ENCODE measurements at places on chromosomes 4 and X.

DNA sequence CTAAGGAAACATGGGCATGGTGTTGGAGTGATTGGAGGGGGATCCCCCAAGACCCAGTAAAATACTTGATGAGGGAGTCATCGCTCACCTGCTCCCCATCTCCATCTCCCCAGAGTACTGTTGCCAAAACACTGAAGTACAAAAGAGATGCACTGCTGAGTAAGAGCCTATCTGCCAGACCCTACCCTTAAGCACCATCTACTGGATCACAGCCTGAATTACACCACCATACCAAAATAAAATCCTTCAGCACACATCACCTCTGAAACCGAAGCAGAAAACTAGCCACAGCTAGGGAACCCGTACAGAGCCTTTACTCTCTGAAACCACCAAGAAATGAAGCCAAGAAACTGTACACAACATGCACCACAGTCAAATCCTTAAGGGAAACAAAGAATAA lies 466.3 kb upstream of the ACTRT1 start:
- no peaks in the 10 kb centered on the region for H3K27me3 ChIP-seq
- H3K4me3 ChIP-seq, result no peak overlapping the region
- no peak for DNase-seq
- no peaks in the 10 kb centered on the region for H3K4me1 ChIP-seq
- no peak overlapping the region for H3K27ac ChIP-seq

DNA sequence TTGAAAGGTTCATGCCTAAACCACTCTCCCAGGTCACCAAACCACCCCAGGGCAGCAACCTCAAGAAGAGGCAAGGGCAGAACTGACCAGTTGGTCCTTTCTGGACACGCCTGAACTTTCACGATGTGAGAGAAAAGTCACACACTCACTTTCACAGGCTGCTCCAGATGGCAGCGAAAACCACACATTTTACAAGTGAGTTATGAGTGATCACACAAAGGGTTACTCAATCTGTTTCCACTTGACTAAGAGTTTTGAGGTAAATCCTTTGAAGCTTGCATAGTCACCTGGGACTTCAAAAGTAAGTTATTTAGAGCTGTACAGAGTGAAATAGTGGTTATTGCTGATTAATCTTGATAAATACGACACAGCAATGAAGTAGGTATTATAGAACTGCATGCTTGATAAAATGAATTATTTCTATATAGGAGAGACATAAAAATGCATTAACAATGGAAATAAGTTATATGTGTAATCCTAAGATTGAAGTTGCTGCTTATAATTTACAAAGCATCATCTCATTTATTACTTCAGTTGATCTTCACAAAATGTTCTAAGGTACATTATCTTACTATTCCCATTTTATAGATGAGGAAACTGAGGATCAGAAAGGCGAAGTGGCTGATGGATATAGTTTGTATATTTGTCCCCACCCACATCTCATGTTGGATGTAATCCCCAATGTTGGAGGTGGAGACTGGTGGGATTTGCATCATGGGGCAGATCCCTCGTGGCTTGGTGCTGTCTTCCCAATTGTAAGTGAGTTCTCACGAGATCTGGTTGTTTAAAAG lies 103.0 kb upstream of the KLF3 start:
- H3K27me3 ChIP-seq, result no peaks in the 10 kb centered on the region
- no peaks in the 10 kb centered on the region for H3K4me1 ChIP-seq
- no peak for DNase-seq
- H3K4me3 ChIP-seq, result no peak overlapping the region
- H3K36me3 ChIP-seq, result 0 out of 2 replicates have a peak, but pooled peaks cover 1% of the 10 kb centered on the region

DNA sequence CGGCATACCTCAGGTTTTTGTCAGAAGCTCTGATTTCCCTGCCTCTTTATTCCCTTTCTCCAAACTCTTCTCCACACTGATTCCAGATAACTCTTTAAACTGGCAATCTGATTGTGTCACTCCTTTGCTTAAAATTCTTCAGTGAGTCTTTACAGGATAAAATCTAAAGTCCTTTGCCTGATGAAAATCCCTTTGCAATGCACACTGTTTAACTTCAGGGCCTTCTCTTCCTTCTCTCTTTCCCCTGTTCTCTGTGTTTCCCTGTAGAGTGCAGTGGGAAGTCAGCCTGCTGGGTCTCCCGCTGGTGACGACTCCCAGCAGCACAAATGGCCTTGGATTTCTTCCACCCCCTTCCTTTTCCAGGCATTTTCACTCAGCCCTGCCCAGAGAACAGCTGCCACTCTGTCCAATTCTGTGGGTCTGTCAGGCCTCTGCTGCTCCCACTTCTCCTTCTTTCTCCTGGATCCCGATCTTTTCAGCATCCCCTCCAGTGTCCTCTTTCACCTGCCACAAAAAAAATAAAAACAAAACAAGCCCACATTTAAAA lies 189.9 kb upstream of the NWD2 start:
- DNase-seq, result peak; percentile 45
- no peaks in the 10 kb centered on the region for H3K36me3 ChIP-seq
- H3K4me1 ChIP-seq, result no peaks in the 10 kb centered on the region
- H3K27ac ChIP-seq, result no peak overlapping the region

GRCh38 chr4:154838155-154838554 lies 57.1 kb downstream of the RBM46 start:
- H3K27ac ChIP-seq, result no peak overlapping the region
- no peaks in the 10 kb centered on the region for H3K4me1 ChIP-seq
- no peak overlapping the region for H3K4me3 ChIP-seq
- DNase-seq, result no peak
- peaks cover 7% of the 10 kb centered on the region for H3K36me3 ChIP-seq
- no peaks in the 10 kb centered on the region for H3K27me3 ChIP-seq

DNA sequence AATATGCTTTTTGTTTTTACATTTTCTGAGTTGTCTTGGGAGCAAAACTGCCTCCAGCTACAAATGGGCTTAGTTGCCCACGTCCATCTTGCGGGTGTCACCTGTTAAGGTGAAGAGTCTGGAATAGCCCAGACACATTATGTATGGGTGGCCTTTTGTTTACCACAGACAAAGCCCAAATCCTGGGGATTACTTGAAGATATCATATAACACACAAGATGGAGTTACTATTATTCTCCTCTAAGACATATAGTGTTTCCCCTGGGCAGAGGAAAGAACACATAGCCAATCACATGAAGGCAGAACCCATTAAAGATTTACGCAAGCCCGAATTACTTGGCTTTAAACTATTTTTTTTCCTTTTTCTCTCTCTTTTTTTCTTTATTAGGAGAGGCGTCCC lies 625.6 kb upstream of the FAM241A start:
- H3K36me3 ChIP-seq, result no peaks in the 10 kb centered on the region
- no peaks in the 10 kb centered on the region for H3K27me3 ChIP-seq
- DNase-seq, result no peak
- H3K27ac ChIP-seq, result no peak overlapping the region
- no peak overlapping the region for H3K4me3 ChIP-seq
- no peaks in the 10 kb centered on the region for H3K4me1 ChIP-seq

DNA sequence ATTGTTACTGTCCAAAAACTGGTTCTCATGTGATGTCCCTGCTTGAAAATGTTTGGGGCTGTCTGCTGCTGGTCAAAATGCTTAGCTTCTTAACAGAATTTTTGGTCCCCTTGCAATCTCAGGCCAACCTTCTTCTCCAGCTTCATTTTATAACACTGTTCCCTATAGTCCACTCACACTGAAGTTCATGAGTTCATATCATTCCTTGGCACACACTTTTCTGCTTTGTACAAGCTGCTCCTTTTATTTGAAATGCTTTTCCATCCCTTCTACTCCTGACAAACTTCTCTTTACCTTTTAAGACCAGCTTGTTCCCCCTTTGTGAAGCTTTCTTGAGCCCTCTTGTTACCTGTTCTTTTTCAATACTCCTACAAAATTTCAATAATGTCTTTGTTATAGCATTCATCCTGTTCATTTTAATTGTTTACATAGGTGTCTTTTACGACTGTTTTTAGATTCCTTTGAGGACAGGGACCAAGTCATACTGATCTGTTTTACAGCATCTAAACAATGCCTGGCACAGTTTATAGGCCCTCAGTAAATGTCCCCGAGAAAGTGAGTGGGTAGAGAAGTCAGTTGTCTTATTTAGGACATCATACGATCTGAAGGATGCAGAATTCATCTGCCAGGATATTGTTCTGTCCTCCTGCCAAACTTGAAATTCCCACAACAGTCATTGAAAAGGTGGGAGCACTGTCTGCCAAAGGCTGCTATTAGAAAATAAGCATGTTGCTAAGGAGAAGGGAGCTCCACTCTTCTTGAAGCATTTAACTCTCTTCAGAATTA lies 134.4 kb upstream of the BMPR1B start:
- no peak for DNase-seq
- no peaks in the 10 kb centered on the region for H3K36me3 ChIP-seq
- H3K27ac ChIP-seq, result no peak overlapping the region

- peaks cover 40% of the 10 kb centered on the region for H3K36me3 ChIP-seq
- H3K27ac ChIP-seq, result no peak overlapping the region
- no peaks in the 10 kb centered on the region for H3K4me1 ChIP-seq
- DNase-seq, result no peak
Measured at GRCh38 chrX:47145395-47146120, 537 bp downstream of the RBM10 start.

DNA sequence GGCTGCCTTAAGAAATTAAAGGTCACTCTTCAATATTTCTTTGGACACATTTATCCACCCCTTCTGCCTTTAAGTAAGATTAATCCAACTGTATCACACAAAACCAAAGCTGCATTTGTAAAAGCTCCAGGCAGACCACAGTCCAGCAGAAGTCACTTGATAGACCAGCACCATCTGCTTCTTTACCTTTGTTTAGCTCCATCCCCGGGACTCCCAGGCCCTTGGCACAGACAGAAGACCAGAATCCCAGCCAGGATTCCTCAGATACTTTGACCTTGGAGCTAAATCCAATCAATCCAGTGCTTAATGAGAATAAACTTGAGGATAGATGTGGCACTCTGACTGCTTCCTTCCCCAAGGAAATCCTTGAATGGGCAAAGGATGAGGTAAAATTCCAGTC lies 333.1 kb upstream of the RASGEF1B start:
- 0 out of 2 replicates have a peak, but pooled peaks cover 4% of the 10 kb centered on the region for H3K4me1 ChIP-seq
- DNase-seq, result no peak
- no peak overlapping the region for H3K4me3 ChIP-seq

DNA sequence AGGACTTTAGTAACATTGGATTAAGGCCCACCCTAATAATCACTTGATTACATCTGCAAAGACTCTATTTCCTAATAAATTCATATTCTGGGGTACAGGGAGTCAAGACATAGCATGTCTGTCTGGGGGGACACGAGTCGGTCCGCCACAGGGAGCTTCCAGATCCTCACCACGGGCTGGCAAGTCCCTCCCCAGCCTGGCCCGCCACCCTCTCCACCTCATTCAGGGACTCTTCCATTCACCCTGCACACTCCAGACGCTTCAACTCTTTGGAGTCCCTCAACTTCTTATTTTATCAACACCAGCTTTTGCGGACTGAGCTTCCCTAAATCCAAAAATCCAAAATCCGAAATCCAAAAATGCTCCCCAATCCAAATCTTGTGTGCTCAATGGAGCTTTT lies 71.2 kb downstream of the DCTD start:
- no peak overlapping the region for H3K4me3 ChIP-seq
- H3K27me3 ChIP-seq, result no peaks in the 10 kb centered on the region
- no peaks in the 10 kb centered on the region for H3K4me1 ChIP-seq

DNA sequence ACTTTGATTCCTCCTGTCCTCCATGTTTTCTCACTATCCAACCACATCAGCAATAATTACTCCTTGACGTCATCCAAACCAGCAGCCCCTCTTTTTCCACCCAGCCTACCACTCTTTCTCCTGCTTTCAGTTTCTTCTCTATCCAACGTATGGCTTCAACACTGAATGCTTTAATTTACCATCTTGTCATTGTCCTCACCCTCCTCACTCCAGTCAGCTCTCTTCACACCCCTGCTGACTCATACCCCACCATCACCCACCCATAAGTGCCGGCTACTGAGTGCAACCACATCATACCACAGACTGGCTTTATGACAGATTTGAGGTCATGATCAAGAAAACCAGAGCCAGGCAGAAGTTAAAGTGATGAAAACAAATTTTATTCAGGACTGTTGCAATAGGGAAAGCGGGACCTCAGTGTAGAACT lies 9.8 kb upstream of the ANXA5 start:
- no peak for DNase-seq
- H3K36me3 ChIP-seq, result peaks cover 6% of the 10 kb centered on the region
- no peak overlapping the region for H3K4me3 ChIP-seq
- no peaks in the 10 kb centered on the region for H3K27me3 ChIP-seq
- no peaks in the 10 kb centered on the region for H3K4me1 ChIP-seq

- no peaks in the 10 kb centered on the region for H3K27me3 ChIP-seq
- peak; percentile 31 for DNase-seq
- no peak overlapping the region for H3K4me3 ChIP-seq
- no peaks in the 10 kb centered on the region for H3K36me3 ChIP-seq
- no peaks in the 10 kb centered on the region for H3K4me1 ChIP-seq
Measured at GRCh38 chr4:31613946-31614623, 893.9 kb downstream of the PCDH7 start.

GRCh38 chr4:122285285-122285684 lies 93.5 kb upstream of the ADAD1 start:
- H3K4me3 ChIP-seq, result no peak overlapping the region
- H3K36me3 ChIP-seq, result peaks cover 7% of the 10 kb centered on the region
- H3K27ac ChIP-seq, result no peak overlapping the region
- no peaks in the 10 kb centered on the region for H3K27me3 ChIP-seq
- DNase-seq, result no peak
- H3K4me1 ChIP-seq, result no peaks in the 10 kb centered on the region

- no peak for DNase-seq
- no peaks in the 10 kb centered on the region for H3K36me3 ChIP-seq
- H3K27ac ChIP-seq, result no peak overlapping the region
- H3K4me1 ChIP-seq, result no peaks in the 10 kb centered on the region
Measured at GRCh38 chr4:22237846-22238494, 277.9 kb downstream of the ADGRA3 start.

DNA sequence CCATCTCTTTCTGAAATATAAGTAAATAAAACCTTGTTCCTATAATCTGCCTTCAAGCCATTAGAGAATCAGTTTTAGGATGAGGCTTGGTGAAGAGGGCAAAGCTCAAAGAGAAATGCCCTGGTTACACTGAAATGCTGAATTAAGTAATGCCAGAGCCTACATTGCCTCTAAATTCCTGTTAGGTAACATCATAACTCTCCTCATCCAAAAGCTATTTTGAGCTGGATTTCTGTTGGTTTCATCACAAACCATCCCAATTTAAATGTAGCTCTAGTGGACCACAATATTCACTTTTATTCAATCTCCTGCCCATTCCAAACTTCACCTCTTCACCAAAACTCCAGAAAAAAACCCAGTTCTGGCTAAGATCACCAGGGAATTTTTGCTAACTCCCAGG lies 1319.7 kb upstream of the TENM3 start:
- no peaks in the 10 kb centered on the region for H3K27me3 ChIP-seq
- DNase-seq, result no peak
- H3K4me3 ChIP-seq, result no peak overlapping the region
- no peaks in the 10 kb centered on the region for H3K36me3 ChIP-seq

DNA sequence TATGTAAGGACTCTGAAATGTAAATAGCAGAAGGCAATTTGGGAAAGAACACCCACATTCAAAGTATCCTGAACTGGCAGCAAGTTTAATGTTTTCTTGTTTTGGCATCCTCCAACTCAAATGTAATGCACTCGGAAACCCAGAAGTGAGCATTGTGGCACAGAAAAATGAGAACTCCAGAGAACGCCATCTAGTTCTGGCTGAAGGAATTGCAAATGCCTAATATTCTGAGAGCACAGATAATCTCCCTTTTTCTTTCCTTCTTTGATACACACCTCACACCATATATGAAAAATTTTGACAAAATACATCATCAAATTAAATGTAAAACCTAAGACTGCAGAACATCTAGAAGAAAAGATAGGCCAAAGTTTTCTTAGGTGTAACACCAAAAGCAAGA lies 52.1 kb downstream of the PWWP3B start:
- no peaks in the 10 kb centered on the region for H3K36me3 ChIP-seq
- H3K4me3 ChIP-seq, result no peak overlapping the region
- no peak overlapping the region for H3K27ac ChIP-seq
- H3K27me3 ChIP-seq, result no peaks in the 10 kb centered on the region

All from H9 (cell line).